ENCODE measurements at places on chromosomes 11 and 22. TPM values are rescaled to one million over a fixed set of nuclear protein-coding genes. Genes with fewer than 3 reads are reported as not detected.

Gene BCO2
- total RNA-seq = 2.3 TPM

Gene CD3D
- 428 TPM for total RNA-seq

Gene MS4A6E
- not detected for total RNA-seq

Gene MCHR1
- not detected for total RNA-seq

Gene KCNJ5
- not detected for total RNA-seq

Gene ZC3H7B
- 62.4 TPM for total RNA-seq

Gene CDC42EP2
- not detected for total RNA-seq

Gene MPEG1
- total RNA-seq = not detected

Gene THAP7
- total RNA-seq = 25.9 TPM

Gene SPATA19
- not detected for total RNA-seq

Gene SHANK2
- not detected for total RNA-seq

Gene ROBO4
- not detected for total RNA-seq

Gene CTSF
- 4.1 TPM for total RNA-seq

Gene INPPL1
- 152 TPM for total RNA-seq

Gene CASP5
- not detected for total RNA-seq

Gene CSRP3
- total RNA-seq = not detected

Gene OR8D2
- not detected for total RNA-seq

Gene OR52N4
- 0.23 TPM for total RNA-seq

Gene MS4A1
- not detected for total RNA-seq

Gene OR4A16
- not detected for total RNA-seq

Gene KDM2A
- 93.6 TPM for total RNA-seq

Gene SGSM1
- total RNA-seq = 0.09 TPM

Gene MRGPRX4
- total RNA-seq = not detected

Gene SDHD
- 93.5 TPM for total RNA-seq

Gene TUBA8
- total RNA-seq = 1.7 TPM

Gene KCTD17
- total RNA-seq = 47.7 TPM

Gene MRGPRF
- not detected for total RNA-seq

Gene HTR3A
- not detected for total RNA-seq

Gene OR51B5
- total RNA-seq = not detected

Gene GAL
- total RNA-seq = not detected

Gene MMP12
- not detected for total RNA-seq

Gene C11orf97
- not detected for total RNA-seq

Measured in activated CD8-positive, alpha-beta memory T cell treated with anti-CD3 and anti-CD28 coated beads, Interleukin-2, amount 10 ng/mL, durations not matched to agents 7 days and 5 days (primary cell).